ENCODE measurements at places on chromosomes 5 and 9.

- DNase-seq = no peak
Measured at GRCh38 chr5:142827934-142828576, 57.9 kb downstream of the ARHGAP26 start.

DNA sequence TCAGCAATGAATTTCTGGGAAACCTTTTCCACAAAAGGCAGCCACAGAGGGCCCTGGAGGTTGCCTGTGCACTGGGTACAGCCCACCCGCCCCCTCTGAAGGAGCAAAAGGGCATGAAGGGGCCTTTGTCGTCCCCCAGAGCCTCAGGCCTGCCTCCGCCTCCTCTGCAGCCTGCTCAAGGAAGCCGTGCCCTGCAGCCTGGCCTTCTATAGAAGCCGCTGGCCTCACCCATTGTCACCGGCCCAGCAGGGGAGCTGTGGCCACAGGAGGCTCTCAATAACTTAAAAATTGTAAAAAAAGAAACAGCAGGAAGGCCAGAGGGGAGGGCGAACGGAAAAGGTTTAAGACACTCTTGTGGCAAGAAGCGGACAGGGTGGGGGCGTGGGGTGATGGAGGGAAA is 213.3 kb downstream of the IRX2 start:
- no peak for DNase-seq

DNA sequence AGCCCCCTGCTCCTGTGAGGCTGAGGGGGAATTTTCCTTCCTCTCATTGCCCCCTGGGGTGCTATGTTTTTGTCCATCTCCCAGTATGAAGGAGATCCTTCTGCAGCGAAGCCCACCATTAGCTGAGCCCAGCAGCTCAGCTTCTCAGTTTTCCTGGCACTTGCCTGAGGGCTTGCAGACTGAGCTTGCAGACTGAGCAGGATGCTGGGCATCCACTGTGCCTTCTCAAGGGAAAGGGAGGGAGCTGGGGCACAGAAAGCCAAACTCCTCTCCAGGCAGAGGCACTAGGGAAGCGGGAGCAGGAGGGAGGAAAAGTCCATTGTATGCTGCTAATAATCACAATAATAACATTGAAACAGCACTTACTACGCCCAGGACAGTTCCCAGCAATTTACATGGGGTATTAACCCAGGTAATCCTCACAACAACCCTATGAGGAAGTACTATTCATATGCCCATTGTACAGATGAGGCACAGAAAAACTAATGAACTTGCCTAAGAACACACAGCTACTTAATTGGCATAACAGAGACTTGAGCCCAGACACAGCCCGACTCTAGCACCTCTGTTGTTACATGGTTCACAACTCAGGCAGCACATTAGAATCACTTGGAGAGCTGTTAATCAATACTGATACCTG is 86.9 kb upstream of the SSBP2 start:
- no peak for DNase-seq

- no peak for DNase-seq
Measured at GRCh38 chr5:174459071-174459702, 265.2 kb upstream of the MSX2 start.

GRCh38 chr9:84751921-84752320 is 82.4 kb downstream of the NTRK2 start:
- DNase-seq = no peak

DNA sequence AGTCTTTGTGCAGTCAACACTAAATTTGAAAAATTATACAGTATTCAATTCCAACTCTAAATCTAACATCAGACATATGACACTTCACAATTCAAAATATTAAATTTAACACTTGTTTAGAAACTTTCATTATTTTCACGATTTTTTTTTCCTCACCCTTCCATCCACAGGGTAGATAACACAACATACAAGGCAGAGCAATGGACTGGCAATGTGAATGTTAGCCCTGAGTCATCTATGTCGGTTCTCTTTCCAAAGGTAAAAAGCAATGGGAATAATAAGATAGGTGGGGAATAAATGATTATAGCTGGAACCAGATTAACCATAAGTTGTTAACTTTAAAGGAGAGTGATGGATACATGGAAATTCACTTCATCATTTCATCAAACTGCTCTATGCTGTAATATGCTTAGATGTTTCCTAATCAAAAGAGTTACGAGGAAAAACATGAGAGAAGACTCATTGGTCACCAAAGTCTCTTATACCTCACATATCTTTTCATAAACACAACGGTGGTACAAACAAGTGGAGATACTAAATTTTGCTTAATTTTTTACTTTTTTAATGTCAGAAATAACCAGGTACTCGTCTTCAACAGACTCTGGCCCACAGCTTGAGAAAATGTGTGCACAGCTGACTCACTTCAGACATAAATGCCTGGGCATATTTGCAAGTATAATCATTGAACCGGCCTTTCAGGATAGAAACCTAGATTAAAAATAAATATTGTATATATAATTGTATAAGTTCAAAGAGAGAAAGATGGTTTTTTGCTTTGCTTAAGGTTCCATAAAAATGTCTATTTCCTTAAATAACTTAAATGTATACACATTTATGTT is 23.0 kb downstream of the RFX3 start:
- no peak for DNase-seq

DNA sequence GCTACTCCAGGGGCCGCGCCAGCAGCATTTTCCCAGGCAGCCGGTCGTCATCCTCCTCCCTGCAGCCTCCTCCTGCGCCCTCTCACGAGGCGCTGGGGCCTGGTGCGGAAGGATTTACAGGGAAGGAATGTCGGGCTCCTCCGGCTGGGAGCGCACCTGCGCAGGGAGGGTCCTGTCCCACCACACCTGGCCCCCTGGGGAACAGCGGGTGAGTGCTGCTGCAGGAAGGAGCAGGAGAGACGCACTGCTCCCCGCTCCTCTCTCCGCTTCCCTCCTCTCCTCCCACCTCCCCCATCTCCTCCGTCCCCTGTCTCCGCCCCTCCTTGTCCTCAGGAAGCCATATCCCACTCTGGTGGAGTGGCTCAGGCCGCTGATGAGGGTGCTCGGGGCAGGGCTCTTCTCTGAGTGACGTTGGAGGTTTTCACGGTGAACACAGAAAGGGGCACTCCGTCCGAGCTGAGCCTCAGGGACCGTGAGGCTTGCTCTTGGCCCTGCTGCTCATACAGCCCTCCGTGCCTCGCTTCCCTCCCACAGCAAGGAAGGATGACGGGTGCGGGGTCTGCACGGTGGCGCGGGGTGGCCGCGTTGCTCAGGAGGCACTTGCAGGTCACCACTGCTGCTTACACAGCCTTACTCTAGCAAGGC is 31.3 kb downstream of the IRX4 start:
- no peak for DNase-seq

GRCh38 chr5:105034401-105034763 is 1471.8 kb upstream of the NUDT12 start:
- no peak for DNase-seq

DNA sequence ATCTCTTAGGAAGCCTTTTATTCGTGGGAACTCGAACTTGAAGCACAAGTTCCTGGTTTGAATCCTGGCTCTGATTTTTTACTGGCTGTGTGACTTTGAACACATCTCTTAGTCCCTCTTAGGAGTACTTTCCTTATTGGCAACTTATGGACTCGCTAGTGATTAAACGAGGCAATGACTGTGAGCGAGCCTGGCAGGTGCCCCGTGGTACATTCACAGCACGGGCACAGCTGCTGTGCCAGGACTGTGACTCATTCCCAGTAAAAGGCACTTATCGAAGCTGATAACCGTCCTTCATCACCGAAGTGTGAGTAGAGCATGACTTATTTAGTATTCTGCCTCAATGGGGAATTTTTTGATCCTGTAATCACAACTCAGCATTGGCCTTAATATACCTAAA is 22.7 kb downstream of the CFAP90 start:
- DNase-seq = no peak

GRCh38 chr5:158273035-158273434 is 414.1 kb upstream of the CLINT1 start:
- DNase-seq = no peak

DNA sequence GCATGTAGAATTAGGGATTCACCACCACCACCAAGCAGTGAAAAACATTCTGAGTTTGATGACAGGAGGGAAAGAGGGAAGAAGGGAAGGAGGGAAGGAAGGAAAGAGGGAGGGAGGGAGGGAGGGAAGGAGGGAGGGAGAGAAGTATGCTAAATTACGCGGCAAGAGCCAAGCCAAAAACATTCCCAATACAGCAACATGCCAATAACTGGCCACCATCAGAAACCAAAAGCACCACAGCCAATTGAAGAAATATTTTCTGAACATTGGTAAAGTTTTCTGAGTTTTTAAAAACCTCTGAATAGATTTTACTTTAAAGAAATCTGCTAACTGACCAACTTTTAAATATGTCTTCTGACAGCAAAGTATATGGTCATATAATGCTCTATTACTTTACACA is 36.0 kb downstream of the FNIP1 start:
- no peak for DNase-seq

GRCh38 chr9:123266655-123267399 is 1.6 kb downstream of the STRBP start:
- no peak for DNase-seq

GRCh38 chr5:39816866-39817265 is 392.1 kb upstream of the DAB2 start:
- DNase-seq = no peak

GRCh38 chr9:93523518-93524144 is 52.8 kb upstream of the PHF2 start:
- DNase-seq = no peak

DNA sequence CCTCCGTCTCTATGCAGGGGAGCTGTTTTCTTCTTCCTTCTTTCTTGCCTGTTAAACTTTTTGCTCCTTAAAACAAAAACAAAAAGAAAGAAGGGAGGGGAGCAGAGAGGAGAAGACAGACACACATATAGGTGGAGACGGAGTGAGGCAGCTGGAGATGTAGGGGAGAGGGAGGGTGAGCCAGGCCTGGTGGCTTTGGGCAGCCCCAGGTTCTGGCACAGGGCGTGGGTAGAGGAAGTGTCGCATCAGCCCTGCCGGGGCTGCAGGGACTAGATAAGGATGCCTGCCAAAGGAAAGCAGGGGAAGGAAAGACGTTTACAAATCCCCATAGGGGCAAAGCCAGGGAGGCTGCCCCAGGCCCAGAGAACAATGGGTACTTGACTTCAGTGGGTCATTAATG is 38.7 kb upstream of the PTGS1 start:
- DNase-seq = no peak

- DNase-seq = no peak
Measured at GRCh38 chr5:81909677-81910076, 62.1 kb upstream of the ATG10 start.

- no peak for DNase-seq
Measured at GRCh38 chr5:80756292-80756691, 101.5 kb upstream of the DHFR start.

DNA sequence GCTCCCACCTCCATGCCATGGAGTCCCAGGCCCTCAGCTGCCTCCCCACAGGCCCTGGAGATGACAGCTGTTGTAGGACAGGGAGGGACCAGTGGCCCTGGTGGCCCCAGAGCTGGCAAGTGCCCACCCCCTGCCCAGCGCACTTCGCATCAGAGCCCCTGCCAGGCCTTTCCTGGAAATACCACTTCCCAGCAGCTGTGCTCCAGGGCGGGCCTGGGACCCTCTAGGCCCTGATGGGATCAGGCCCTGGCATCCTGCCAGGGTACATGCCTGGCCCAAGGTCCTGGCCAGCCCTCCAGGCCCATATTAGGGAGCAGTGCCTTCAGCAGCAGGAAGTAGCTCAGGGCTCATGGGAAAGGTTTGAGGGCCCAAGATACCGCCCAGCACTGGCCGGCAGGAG is 2.5 kb downstream of the KCNT1 start:
- no peak for DNase-seq

GRCh38 chr9:113943112-113944009 is 67.3 kb downstream of the ZNF618 start:
- DNase-seq = no peak

- DNase-seq = no peak
Measured at GRCh38 chr5:140035881-140036280, 7.2 kb downstream of the NRG2 start.

- peak; percentile 25 for DNase-seq
Measured at GRCh38 chr5:59810041-59810440, 83.5 kb downstream of the PDE4D start.

GRCh38 chr5:135533794-135534193 is 2.0 kb downstream of the NEUROG1 start:
- DNase-seq = no peak

GRCh38 chr5:73121119-73121463 is 716 bp downstream of the TMEM171 start:
- no peak for DNase-seq

Measured in NK-92 treated with Interleukin-12 subunit alpha and Interleukin-12 subunit beta, amount 100 ng/mL, for 24 hours (cell line).